ENCODE measurements at places on chromosomes 12 and 14.
A peak's percentile ranks its signal among the peaks of the same experiment; 100 is the strongest.

DNA sequence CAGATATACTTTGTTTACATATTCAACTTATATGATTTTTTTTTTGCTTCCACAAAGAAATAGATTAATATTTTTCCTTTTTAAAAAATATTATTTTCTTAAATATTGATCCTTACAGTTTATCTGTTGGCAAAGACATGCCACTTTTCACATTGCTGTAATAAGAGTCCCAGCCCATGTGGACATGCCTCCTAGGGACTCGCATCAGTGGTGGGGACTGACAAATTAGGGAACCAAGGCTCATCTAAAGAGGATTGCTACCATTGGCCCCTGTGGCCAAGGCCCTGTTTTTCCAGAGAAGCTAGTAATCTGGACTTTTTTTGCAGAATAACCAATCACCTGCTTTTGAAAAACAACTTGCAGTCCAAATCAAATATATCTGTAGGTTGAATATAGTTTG, 27.8 kb upstream of the BMAL2 start:
- DNase-seq = no peak

DNA sequence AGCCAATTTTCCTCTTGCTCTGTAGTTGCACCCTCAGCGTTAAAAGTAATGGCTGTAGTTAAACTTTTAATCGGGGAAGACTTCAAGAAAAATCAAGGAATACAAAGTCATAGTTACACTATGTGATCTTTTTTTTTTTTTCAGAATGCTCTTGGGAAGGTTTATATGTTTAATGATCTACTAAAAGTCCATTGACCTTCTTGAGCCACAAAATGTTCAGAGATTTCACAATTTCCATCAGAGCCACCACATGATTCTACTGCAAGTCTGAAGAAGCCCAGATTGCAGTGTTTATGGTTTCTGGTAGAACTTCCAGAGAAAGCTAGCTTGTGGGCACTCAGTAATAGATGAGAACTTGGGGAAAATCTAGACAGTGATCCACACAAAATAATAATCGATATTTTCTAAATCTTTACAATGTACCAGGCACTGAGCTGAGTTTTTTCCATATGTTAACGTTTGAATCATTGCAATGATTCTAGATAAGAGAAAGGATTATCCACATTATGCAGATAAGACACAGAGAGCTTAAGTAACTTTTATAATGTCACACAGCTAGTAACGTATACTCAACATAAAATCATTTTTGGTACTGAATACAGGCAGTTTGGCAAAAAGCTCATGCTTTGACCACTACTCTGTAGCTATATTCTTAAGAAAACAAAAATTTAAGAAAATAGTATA, 38.3 kb downstream of the GYS2 start:
- DNase-seq = no peak

DNA sequence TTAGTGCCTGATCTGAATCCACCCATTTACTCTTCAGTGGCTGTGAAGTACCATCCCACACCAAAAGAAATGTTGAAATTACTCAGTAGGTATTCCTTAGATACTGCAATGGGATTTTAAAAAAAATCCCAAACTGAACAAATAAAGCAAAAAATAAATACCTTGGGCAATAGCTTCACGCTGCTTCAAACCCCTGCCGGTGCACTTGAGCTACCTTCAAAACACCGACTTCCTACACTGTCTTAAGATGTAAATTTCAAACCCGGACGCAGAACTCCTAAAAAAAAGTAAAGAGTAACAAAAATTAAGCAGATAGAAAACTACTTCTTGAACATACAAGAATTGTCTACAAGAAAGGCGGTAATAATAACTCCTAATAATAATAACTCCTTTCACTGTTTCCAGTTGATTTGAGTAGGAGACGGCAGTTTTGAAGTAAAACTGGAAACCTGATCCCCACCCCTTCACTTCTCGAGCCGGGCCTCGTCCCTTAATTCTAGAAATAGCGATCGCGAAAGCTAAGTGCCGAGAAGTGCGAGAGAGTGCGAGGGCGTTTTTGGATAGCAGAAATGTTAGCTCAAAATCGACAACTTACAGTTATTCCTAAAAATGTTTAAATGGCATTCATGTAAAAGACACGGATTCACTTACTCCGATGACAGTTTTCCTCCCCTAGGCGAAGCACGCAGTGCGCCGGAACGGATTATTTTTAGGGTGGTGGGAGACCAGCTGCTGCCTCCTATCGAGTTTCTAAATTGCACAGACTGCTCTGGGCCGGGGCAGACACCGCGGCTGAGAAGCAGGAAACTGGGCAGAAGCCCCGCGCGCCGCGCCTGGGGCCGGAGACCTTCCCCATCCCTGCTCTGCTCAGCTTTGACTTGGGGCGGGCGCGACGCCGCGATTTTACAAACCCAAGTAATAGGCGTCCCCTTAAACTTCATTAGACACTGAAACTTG, at the start of gene ABCC9:
ABCC9 (minus strand) TSS at position 878 of the 957 bp plus-strand sequence. CDS start 4,752 bp downstream, outside the sequence.
- peak; percentile 2 for DNase-seq

GRCh38 chr12:47876440-47876960, 28.3 kb downstream of the VDR start:
- DNase-seq = no peak

GRCh38 chr12:10276774-10277173, 30.9 kb upstream of the KLRD1 start:
- DNase-seq = no peak

DNA sequence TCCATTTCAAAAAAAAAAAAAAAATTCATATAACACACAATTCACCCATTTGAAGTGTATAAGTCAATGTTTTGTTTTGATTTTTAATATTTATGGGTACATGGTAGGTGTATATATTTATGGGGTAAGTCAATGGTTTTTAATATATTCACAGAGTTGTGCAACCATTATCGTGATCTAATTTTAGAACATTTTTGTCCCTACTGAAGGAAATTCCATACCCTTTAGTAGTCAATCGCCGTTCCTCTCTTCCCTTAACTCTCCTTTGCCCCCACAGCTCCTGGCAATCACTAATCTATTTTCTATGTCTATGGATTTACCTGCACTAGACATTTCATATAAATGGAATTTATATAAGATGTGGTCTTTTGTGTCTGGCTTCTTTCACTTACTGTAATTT, 92.8 kb downstream of the TRAFD1 start:
- DNase-seq = no peak

DNA sequence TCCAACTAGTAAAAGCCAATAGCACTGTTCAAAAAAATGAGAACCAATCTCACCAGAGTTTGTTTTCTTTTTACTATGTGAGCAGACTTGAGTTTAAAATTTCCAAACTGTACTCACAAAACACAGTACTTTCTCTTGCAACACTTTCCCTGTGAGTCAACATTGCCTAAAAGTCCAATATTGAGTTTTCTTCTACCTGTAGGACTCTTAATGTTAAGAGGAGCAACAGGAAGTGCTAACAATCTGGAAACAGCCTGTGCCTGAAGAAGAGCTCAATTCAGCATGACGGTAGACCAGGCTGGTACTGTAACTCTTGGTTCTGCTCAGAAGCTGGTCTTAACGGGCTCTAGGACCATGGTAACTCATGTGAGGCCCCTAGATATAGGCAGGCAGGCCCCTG, 144.3 kb downstream of the MED13L start:
- no peak for DNase-seq

DNA sequence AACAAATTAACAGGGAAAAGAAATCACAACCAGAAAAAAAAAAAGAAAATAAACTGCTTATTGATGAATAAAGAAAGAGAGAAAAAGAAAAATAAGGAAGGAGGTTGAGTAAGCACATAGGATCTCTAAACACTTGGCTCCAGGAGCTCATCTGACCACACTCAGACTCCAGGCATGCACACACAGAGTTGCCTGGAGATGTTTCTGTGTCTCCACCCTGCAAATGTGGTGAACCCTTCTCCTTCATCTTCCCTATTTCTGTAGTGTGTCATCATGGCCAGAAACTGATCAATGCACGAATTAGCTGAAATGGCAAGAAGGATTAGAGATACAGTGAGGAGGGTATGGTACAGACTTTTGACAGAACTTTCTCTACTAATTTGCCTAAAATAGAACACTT, 20.2 kb downstream of the OR4N2 start:
- no peak for DNase-seq

GRCh38 chr14:89607453-89607852, 190.4 kb upstream of the FOXN3 start:
- no peak for DNase-seq

GRCh38 chr14:21626491-21627230, 8.1 kb downstream of the OR10G2 start:
- DNase-seq = no peak

- DNase-seq = no peak
Observed at GRCh38 chr14:61769893-61770292, 7.7 kb downstream of the SNAPC1 start.

GRCh38 chr12:62123721-62124203, 136.4 kb upstream of the USP15 start:
- DNase-seq = peak; percentile 15

- DNase-seq = no peak
Observed at GRCh38 chr14:95180966-95181741, 23.8 kb upstream of the DICER1 start.

GRCh38 chr12:92537290-92537960, 165.4 kb upstream of the PLEKHG7 start:
- DNase-seq = no peak

DNA sequence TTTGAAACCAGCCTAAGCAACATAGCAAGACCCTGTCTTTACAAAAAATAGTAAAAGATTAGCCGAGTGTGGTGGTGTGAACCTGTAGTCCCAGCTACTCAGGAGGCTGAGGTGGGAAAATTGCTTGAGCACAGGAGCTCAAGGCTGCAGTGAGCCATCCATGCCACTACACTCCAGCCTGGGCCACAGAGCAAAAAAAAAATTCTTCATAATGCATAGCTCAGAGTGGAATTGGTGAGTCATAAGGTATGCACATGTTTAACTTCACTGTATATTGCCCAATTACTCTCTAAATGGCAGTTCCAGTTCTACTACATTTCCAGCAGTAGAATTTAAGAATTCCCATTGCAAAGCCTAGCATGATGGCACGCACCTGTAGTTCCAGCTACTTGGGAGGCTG, 26.8 kb upstream of the CLIP1 start:
- no peak for DNase-seq

DNA sequence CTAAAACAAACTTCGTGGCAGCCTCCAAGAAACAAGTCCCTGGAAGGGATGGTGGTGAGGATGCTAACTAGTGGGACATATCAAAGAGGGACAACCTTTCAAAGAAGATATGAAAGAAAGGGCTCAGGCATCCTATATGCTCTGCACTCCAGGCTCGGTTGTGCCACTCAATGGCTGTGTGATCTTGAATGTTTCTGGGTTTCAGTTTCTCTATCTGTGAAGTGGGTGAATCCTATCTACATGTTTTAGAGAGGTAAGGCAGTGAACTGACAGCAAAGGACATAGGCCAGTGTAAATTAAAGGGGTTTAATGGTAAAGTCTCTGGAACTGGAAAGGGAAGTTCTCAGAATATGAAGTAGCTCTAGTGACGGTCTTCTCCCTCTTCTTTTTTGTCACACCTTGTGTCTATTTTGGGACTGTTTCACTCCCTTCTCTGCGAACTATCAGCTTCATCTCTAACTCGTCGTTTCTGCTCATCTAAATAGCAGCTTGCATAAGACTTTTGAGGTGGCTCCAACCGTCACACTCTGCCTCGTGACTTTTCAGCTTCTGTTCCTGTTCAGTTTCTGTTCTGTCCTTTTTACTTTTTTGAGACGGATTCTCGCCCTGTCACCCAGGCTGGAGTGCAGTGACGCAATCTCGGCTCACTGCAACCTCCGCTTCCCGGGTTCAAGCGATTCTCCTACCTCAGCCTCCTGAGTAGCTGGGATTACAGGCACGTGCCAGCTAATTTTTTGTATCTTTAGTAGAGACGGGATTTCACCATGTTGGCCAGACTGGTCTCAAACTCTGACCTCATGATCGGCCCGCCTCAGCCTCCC, 273.6 kb downstream of the SUDS3 start:
- no peak for DNase-seq

- DNase-seq = peak; percentile 42
Observed at GRCh38 chr14:92922883-92923743, at the start of gene CHGA. TSS of gene CHGA (plus strand) at chr14:92923150. CDS start at chr14:92923360, 210 bp downstream.

DNA sequence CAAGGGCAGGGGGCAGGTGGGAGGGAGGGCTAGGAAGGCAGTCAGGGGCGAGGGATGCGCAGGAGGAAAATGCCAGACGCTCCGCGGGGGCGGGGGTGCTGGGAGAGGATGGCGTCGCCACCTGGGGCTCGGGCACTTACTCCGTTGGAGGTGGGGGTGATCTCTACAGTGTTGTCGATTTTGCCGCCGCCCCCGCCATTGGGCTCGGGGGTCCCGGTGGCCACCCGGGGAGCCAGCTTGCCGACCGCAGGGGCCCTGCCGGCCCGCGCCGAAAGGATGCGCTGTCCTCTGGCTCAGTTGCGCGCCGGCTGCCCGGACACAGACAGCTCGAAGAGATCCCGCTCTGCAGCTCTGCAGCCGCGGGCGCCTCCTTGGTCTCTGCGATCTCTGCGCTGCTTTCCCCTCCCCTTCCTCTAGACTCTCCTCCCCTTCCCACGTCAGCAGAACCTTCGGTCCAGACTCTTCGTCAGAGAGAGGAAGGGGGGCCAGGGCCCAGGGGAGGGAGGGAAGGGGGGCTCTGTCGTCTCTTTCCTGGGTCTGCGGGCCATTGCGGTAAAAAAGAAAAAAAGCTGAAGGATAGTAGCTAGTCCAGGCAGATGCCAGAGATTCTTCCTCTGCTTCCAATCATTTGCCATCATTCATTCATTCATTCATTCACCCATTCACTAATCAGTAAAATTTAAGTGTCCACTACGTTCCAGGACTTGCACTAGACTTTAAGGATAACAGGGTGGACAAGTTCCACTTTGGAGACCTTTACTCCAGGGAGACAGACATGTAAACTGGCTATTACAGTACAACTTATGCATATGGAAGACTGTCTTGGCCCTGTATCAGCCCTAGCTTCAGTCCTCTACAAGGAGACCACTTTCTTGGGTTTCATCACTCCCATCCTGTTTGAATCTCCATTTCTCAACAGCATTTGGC, at the start of gene SLC22A17:
SLC22A17 (minus strand) TSS at position 382 of the 927 bp plus-strand sequence.
- DNase-seq = peak; percentile 63

GRCh38 chr14:51053157-51053556, 41.7 kb downstream of the TRIM9 start:
- DNase-seq = no peak

DNA sequence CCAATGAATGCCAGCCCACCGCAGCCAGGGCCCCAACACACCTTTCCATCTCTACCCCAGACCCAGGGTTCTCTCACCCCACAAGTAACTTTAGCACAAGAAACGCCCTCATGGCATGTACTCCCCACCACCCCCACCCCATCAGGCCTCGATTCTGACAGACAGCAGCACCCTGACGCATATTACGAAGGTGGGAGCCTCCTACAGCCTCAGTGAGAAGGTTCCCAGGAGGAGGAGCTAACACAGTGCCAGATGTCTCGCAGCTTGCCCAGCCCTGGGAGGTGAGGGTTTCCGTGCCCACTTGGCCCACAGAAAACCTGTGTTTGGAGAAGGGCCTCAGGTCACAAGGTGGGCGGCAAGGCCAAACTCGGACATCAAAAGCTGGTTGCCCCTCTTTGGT, 32.4 kb downstream of the CCDC88C start:
- no peak for DNase-seq

- DNase-seq = no peak
Observed at GRCh38 chr12:63325757-63326156, 174.8 kb upstream of the AVPR1A start.

DNA sequence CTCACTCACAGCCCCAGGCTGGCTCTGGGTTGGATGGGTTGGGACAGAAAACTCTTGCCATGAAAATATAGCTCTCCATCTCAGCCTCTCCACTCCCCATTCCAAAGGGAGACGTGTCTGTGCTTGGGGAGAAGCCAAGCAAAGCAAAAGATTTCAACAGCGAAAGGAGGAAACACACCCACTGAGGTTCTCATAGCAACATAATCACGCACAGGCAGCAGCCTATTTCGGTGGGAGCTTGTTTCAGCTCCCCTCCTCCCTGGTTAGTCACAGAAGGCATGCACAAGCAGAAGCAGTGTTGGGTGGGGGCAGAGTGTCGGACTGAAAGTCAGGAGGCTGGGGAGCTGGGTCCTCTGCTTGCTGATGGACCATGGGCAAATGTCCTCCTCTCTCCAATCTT, 1.9 kb upstream of the PRMT8 start:
- no peak for DNase-seq
